NCI-H187 (cell line): ENCODE measurements at places on chromosomes 3 and 15.

DNA sequence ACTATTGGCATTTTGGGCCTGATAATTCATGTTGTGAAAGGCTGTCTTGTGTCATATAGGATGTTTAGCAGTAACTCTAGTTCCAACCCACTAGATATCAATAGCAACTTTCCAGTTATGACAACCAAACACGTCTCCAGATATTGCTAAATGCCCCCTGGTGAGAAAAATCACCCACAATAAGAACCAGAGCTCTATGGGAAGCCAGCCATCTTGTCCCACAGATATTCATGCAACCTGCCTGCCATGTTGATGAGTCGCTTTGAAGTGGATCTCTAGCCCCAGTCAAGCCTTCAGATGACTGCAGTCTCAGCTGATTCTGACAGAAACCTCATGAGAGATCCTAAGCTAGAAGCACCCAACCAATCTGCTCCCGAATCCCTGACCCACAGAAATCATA lies 5.6 kb upstream of the TNIK start:
- no peak for DNase-seq

DNA sequence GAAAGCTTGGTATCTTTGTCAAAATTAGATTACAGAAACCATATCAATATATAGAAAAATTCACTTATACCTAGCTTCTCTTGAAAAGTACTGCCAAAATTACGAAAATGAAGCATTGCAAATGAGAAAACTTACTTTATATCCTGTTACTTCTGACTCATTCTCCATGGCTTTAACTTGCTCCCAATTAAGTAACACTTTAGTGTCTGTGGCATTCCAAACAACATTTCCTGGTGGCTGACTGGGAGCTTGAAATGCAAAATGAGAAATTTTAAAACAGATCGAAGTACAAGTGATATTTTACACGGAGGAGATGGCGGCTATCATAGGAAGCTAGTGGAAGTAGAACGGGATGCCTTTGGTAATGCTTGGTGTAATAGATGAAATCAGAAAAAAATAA lies 347.3 kb downstream of the CNTN3 start:
- DNase-seq, result no peak

DNA sequence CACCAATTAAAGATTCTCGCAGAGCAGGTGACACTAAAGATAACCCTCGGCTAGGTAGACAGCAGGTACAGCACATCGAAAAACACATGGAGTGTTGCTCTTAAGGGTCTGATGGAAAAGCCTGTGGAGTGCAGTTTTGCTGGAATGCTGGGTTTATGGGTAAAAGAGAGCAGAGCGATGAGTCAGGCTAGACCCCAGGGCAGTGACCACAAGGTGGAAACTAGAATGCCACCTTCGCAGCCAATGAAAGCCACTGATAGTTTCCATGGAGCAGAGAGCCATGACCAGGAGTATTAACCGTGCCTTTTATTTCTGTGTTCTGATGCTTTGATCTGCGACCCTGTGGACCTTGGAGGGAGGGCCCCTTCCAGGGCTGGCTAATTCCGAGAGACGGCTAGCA lies 149.8 kb downstream of the GABRB3 start:
- DNase-seq, result no peak

DNA sequence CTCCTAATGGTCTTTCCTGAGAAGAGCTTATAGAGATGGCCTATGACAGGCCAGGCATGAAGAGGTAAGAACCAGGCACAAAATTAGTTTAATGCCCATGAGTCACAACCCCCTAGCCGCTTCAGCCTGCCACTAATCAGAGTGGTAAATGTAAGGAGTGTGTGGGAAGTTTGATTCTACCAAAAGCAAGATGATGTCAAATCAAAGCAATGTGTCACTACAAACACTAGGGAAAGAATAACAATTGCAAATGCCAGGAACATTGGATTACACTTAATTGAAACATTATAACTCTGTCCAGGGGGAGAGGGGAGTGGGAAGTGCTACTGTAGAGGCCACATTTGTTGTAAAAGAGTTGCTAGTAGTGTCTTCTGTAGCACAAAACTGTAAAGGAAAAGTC lies 596.6 kb upstream of the AGTR1 start:
- DNase-seq, result no peak

GRCh38 chr3:114218006-114218405 lies 19.4 kb downstream of the ZNF80 start:
- no peak for DNase-seq

GRCh38 chr15:50810128-50810527 lies 44.6 kb upstream of the SPPL2A start:
- no peak for DNase-seq

DNA sequence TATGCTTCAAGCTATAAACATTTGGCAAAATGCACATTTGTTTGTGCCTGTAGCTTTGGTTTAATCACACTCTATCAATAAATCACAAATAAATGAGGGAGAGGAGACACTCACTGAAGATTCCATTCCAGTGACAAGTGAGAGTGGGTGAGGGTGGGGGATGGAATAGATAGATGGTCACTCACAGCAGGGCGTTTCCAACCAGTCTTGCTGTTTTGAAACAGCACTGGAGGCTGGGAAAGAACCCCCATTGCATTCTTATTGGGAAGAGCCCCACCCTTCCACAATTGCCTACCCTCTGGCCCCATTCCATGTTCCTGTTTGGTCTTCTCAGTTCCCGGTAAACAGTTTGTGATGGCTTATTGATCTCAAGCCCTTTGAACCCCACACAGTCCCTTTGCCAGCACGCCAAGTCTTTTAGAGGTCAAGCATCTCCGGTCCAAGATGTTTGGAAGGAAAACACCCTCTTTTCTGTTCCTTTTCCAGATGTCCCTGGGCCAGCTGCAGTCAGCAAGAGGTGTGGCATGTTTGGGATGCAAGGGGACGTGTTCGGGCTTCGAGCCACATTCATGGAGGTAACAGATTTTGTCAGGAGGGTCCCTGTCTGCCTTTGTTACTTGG lies 30.7 kb downstream of the LMCD1 start:
- DNase-seq, result no peak

DNA sequence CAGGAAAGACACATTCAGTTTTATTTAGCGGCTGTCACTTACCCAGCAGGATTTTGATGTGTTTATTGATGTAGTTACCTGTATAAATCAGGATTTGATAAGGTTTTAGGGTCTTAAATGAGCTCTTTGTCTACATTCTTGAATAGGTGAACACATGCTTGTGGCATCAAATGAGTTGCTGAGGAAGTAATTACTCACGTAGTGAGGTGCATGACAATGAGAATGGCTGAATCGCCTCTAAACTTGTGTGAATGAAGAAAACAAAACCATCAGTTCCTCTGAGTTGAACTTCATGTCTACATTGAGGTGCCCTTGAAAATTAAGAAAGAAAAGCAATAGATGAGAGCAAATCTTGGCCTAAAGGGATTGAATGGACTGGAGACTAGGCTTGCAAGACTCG lies 245.6 kb upstream of the SATB1 start:
- no peak for DNase-seq

GRCh38 chr15:39191871-39192291 lies 389.0 kb upstream of the THBS1 start:
- no peak for DNase-seq

- DNase-seq, result no peak
Observed at GRCh38 chr3:33718595-33718907, 497 bp upstream of the CLASP2 start.

- DNase-seq, result no peak
Observed at GRCh38 chr3:154011036-154011435, 110.2 kb upstream of the ARHGEF26 start.

DNA sequence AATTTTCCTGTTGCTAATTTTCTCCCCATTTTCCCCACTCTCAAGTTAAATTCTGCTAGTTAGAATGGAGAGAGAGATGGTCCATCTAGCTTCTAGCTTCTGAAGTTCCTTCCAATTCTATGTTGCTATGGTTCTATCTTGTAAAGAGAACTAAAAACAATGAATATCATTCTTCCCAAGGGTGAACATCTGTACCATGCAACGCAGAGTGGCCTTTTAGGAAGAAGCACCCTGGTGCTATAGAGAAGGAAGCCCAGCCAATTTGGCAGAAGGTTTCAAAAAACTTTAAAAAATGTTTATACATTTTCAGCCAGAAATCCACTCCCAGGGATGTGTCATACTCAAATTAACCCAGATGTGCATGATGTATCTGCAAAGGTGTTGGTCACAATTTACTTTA lies 149.1 kb downstream of the SEMA6D start:
- DNase-seq, result no peak

DNA sequence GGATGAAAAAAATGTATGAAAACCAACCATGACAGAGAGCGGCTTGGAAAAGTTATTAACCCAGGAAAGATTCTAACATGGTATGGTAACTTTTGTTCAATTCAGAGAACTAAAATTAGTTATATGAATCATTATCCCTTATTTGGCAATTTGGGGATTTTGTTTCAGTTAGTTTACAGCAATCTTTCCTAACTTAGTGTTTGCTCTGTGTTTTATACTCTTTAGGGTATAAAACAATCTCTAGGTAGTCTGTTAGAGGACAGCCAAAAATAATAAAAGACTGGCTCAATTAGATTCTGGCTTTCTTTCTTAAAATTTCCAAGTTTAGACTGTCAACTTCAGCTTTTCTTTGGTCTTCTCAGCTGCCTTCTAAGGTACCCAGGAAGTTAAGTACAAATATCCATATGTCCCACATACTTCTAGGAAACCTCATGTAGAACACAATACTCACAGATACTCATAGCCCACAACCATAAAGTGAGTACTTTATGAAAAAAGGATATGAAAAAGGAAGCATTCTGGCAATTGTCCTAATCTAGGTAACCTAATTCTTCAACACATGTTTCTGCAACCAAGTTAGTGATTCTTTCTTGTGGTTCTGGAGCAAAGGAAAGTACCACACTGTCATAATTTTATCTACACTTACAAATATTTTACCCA lies 849.3 kb downstream of the ROBO1 start:
- no peak for DNase-seq

GRCh38 chr15:101504373-101504772 lies 14.9 kb upstream of the PCSK6 start:
- DNase-seq, result no peak

DNA sequence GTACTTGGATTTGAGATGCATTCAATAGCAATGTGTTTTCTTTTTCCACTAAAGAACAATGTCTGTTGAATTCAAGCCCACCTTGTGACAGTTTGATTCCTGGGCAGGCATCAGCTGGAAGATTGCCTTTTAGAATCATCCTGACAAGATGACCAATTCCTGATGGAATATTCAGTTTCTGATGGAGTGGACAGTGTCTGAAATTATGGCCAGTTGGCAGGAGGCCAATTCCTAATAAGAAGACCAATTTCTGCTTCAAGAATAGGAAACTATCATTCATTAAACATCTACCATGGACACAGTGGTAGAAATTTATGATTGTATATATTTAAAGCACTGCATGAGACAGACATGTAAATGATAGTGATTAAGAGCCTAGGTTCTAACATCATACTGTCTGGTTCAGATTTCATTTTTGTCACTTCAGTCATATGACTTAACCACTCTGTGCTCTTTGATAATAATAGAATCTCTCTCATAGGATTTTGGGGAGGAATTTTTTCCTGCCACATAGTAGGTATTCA lies 133.6 kb downstream of the CLSTN2 start:
- DNase-seq, result no peak

DNA sequence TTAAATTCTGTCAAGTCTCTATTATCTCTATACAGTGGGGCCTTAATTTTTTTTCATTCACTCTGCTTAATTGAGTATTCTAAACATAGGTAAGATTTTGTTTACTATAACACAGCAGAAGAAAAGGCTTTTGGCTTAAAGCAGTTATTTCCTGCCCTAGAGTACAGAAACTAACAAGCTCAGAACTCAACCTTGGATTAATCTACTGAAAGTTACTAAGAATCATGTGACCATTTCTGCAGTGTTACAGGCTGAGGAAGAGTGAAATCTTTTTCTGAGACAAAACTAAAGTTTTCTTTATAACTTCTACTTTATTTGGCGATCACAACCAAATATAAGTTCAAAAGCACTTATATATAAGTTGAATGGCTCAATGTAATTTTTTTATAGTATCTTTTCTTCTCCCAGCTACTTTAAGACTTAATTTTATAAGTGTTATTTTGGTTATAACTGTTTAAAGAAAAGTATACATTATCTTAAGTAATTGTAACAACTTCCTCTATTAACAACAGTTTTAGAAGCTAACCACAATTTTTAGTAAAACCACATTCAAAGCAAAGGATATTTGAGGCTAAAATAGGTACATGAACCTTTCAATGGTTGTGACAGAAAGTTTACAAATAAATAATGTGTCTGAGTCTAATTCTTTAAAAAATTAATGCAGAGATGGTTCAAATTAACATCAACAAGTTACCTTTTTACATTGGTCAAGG lies 240.6 kb upstream of the NAALADL2 start:
- DNase-seq, result no peak

GRCh38 chr3:15065550-15066007 lies 464 bp upstream of the MRPS25 start:
- DNase-seq, result no peak

DNA sequence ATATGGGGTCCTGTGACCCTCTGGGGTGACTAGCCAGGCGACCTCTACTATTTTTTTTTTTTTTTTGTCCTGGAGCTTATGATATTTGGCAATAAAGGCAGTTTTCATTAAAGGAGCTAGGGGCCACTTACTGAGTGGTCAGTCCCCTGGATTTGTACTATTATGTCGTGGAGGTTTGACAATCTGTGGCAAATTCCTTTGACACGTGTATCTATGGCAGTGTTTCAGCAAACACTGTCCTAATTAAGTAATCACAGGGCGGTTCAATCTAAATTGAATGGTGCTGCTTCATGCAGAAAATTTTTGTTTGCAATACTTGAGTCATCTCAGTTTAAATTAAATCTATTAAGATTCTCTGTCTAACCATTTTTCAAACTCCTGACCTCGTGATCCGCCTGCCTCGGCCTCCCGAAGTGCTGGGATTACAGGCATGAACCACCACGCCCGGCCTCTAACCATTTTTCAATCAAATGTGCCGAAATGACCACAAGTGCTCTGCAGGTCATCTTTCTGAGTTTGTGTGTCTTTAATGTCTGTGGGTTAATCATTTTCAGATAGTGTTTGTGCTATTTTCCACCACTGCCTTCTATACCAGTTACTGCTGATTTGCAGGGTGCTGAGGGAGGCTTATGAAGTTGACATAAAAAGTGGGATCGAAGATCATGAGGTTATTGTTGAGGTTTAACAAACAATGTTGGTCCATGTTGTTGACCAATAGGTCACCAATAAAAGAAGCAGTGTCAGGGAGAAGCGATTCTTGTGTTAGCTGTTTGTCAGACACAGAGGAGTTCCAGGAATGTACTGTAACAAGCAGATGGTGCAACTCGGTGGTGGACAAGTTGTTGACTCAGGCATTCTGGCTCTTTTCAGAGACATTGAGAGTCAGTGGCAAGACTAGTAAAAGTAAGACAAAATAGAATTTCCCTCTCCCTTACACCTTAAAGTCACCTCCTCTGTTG lies 18.6 kb upstream of the SLC2A2 start:
- no peak for DNase-seq

DNA sequence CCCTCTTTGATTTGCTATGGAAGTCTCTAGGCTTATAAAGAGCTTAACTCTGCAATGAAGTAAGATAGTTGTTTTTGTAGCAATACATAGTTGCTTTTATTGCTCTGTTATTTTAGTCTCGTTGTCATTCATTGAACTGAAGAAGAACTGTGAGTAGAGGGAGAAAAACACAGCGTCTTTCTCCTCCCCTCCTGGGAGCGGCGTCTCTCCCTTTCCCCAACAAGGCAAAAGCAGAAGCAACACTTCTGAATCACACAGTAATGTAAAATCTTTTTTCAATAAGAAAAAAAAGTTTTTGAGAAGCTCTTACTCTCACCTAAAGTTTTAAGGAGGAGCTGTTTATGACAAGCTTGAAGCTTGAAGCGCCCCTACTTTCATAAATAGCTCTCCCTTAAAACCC lies 119.3 kb upstream of the SLC7A14 start:
- no peak for DNase-seq
